ENCODE measurements at places on chromosomes 13 and 19.

DNA sequence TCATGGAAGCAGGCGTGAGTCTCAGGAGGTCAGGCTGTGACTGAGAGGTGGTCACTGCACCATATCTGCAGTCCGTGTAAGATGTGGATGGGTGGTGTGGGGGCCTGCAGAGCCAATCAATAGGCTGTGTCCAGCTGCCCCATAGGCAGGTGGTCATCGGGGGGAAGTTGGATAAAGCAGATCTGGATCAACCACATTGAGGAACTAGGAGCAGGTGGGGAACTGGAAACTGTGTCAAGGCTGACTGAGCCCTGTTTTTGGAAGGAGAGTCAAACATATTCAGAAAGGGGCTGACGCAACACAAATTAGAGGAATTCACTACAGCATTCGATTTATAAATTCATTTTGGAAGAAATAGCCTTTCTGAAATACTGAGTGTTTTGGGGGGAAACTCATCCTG, 15.0 kb downstream of the CLEC4M start:
- no peak for DNase-seq

DNA sequence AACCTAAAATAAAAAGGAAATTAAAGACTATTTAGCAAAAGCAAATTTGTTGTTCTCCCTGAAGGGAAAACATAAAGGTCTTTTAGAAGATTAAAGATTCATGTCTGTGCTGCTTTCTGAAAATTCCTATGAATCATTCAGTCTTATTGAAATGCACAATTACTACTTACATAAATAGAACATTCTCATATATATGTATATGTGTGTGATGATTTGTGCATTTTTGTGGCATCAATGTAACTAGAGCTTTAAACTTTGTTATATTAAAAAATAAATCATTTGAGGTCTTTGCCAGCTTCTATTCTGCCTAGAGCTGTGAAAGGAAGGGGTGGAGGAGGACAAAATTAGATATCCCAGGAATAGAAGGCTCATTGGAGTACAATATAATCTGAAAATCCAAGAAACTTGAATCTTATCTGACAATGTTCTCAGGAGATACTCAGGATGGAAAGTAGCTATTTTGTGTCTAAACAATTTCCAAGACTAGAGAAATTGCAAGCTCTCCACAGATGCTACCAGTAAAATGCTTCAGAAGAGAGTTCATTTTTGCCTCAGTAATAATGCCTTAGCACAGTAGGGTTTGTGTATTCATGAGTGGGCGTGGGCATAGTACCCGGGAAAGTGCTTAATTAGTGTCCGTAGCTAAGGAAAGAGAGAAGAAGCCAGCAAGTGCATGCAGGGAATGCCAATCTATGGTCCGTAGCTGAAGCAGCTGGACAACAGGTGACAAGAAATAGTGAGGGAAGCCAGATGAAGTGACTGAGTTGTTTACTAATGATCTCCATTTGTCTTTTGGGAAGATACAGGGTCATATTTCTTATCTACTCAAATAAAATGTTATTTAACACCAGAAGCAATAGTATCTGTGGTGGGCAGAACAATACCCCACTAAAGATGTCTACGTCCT, 395.5 kb upstream of the NBEA start:
- no peak for DNase-seq

GRCh38 chr13:100163375-100163774, 74.5 kb downstream of the PCCA start:
- DNase-seq = no peak

- DNase-seq = no peak
Measured at GRCh38 chr19:38351865-38352395, 16.3 kb downstream of the CATSPERG start.

DNA sequence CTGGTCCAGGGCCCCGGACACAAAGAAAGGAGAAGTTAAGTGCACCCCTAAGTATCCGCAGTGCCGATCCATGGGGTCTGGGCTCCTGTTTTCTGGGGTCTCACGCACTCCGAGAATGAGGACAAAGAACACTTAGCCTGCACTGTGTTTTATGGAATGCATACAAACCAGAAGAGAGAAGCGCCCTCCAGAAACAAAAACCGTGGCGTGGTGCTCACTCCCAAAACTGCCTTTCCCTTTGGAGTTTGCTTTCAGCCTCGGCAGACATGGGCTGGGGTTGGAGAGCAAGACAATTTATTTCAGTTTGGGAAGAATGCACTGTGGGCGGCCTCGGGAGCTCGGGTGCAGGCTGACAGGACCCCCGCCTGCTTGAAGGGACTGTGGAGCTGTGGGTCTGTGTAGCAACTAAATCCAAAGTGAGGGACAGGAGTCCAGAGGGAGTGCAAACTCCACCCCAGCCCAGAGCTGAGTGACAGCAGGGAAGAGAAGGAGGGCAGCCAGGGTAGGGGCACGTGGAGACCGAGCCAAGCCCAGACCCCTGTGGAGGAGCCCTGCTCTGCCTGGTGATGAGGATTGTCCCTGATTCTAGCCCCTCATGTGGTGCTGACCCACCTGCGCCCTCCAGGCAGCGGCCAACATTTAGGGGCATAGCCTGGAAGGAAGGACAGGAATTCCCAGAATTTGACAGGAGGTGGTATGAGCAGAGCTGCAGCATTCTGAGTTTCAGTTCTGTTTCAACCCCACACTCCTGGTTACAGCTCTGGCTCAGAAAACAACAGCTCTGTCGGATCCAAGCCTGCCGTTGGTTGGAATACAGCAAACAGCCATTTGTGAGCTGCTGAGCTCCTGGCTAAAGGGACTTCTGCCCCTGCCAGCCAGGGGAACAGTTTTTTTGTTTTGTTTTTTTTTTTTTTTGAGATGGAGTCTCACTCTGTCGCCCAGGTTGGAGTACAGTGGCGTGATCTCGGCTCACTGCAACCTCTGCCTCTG, 37.8 kb upstream of the POP4 start:
- no peak for DNase-seq

- DNase-seq = no peak
Measured at GRCh38 chr19:3136684-3137055, 837 bp downstream of the GNA15 start.

DNA sequence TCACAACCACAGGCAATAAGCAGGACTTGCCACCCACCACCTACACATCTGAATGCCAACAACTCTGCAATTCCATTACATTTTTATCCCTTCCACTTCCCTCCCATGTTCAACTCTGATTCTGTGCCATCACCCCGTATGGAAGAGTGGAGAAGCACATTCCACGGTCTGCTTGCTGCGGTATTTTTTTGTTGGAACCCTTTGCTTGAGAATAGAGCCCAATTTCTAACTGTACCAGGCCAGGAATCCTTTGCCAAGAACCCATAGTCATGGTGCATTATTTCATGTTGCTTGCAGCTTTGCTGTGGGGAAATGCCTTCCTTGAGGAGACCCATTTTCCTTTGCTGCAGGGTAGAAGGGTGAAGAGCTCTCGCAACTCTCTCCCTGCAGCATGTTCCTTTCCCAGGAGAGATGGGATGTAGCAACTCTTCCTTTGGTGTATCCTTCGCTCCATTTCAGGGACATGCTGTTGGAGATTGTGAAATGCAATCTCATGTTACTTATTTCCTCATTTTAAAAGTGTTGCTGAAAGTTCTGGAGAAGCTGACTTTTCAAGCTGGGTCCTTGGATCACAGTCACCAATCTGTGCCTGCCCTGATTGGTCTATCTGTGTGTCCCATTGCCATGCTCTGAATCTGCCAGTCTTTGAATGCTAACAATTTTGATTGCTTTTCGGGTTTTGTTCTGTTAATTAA, 69.8 kb upstream of the STARD13 start:
- DNase-seq = no peak

GRCh38 chr19:48897181-48897580, 1.4 kb downstream of the TULP2 start:
- DNase-seq = no peak

DNA sequence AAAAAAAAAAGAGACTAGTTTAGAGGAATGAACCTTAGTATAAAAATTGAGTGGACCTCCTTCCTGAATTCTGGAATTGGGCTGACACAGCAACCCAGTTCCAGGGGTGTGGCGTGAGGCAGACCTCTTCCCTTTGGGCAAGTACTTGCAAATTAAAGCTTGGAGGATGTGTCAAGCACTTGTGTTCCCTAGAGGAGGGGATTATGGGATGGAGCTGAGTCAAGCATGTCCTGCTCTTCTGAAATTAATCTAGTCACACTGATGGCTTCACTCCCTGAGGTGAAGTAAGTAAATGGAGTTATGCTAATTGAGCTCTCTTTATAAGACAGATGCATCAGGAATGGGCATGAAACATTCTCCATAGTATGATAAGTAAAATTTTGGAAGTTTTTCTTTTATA, 107.7 kb upstream of the HTR2A start:
- no peak for DNase-seq

GRCh38 chr19:4023600-4024398, 16.3 kb downstream of the PIAS4 start:
- DNase-seq = no peak

- peak; percentile 35 for DNase-seq
Measured at GRCh38 chr19:33416307-33417215, 43.1 kb downstream of the CEBPG start.

DNA sequence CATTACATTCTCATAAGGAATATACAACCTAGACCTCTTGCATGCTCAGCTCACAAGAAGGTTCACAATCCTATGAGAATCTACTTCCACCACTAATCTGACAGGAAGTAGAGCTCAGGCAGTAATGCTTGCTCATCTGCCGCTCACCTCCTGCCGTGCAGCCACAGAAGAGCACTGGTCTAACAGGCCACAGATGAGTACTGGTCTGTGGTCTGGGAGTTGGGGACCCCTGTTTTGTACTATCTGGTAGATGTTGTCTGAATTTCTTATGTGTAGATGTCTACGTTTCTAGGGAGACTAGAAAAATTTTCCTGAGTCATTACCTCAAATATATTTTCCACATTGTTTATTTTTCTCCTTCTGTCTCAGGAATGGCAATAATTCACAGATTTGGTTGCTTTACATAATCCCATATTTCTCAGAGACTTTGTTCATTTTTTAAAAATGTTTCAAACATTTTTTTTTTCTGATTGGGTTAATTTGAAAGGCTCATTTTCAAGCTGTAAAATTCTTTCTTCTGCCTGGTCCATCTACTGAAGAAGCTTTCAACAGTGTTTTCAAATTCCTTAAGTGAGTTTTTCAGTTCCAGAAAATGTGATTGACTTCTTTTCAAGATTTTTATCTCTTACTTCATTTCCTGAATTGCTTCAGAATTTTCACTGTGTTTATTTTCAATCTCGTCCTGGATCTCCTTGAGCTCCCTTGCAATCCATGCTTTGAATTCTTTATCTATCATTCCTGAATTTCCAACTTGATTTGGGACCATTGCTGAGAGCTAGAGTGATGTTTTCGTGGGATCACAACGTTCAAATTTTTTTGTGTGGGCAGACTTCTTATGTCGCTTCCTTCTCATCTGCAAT, 1322.2 kb downstream of the PCDH9 start:
- no peak for DNase-seq

DNA sequence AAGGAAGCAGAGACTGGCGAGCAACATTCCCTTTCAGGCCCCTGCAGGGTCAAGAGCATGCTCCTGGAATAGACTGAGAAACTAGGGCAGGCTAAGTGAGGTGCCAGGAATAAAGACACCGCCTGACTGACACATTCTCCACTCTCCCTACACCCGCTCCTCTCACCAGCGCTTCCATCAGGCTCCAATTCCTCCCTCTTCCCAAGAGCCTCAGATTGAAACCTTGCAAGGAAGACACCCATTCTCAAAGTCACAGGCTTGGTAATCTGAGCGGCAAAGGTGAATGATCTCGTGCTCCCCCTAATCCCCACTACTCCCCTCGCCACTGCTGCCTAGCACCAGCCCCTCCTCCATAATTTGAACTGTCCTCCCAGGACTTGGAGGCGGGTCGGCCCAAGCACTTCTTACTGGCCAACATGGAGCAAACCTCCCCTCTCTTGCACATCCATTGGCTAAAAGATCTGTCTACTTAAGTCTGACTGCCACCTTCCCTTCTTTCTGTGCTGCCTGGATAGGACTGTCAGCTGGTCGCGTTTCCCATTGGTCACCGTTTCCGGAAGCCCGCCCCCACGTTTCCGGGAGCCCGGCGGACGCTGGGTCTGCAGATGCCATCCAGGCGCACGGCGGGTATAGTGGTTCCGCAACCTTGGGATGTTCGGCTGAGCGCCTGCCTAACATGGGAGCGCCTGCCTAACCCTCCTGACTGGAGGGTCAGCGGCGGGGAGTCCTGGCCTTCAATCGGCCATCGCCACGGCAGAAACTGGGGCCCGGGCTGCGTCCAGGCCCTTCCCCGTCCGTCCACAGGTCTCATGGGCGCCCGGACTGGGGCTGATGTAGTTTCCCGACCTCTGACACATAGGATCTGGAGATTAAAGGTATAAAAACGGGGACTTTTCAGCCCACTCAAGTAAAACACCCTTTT, 33.6 kb downstream of the ZNF383 start:
- DNase-seq = no peak

DNA sequence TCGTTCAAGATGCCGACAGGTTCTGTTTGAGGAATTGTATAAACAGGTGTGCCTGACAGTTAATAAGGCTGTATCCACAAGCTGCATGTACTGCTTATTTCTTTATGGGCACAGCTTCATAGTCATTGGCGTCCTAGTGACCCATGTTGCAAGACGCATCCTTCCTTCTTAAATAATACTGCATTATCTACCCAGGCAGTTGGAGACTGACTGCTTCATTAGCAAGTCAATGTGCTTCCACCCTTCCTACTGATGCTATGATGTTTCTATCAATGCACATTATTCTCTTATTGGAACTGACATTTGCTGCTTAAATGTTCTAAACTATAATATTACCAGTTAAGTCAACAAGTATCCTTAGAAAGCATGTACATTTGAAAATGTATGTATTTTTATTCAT, 950.0 kb upstream of the MIR17HG start:
- no peak for DNase-seq

DNA sequence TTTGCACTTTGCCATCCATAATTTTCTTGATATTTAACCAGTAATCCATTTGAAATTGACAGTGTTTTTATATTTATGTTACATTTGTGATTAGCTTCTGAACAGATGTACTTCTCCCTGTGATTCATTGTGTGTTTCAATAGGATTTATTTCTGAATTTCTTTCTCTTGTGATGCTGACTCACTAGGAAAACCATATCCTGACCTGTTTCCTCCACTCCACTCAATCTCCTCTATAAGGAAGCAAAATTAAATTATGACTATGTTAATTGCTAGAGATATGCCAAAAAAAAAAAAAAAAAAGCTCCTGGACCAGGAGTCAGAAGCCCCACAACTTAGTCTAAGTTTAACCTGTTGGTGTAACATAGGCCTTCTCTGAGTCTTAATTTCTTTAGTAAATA, 614.6 kb upstream of the SPRY2 start:
- no peak for DNase-seq

GRCh38 chr19:16001481-16002312, 52.9 kb downstream of the OR10H4 start:
- peak; percentile 4 for DNase-seq

- DNase-seq = no peak
Measured at GRCh38 chr13:99959540-99960230, 11.9 kb downstream of the ZIC5 start.

- DNase-seq = no peak
Measured at GRCh38 chr13:34412817-34413375, 529.2 kb upstream of the NBEA start.

DNA sequence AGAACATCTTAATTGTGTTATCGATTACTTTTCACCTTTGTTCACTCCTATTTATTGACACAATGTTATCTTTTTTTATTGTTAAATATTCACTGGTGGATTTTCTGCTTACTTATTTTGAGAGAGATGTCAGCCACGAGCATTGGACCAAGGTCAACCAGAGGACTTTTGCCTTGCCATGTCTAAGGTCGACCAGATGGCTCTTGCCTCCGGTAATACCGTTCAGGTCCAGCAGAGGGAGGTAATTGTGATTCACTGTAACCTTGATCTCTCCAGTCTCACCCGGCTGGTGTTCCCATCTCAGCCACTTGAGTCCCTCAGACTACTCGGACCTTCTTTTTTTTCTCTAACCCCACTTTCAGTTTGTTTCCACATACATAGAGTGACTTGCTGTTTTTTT, 1438.1 kb downstream of the UQCRFS1 start:
- no peak for DNase-seq
